CD4-positive, alpha-beta T cell treated with Interleukin-15 for 1 hour (primary cell): ENCODE measurements at places on chromosomes 6 and 20.
A peak's percentile ranks its signal among the peaks of the same experiment; 100 is the strongest.

DNA sequence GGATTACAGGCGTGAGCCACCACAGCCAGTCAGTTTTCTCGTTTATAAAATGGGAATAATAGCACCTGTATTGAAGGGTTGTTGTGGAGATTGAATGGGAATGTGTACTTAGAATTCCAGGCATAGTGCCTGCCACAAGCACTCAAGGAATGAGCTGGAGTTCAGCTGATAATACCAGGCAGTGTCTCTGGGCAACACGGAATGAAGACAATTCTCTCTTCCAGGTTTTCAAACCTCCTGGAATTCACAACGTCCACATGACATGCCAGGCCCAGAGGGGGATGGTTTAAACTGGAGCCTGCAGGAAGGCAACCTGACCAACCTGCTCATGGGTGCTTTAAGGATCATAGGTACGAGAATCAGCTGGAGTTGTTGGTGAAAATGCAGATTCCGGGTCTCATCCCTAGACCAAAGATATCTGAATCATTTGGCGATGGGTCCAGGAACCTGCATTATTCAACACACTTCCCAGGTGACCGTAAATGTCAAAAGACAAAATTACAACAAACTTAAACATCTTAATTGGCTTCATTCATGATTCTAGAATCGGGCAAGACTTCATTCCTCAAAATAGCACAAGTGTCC, 1.9 kb upstream of the PTPN1 start:
- no peak for DNase-seq

DNA sequence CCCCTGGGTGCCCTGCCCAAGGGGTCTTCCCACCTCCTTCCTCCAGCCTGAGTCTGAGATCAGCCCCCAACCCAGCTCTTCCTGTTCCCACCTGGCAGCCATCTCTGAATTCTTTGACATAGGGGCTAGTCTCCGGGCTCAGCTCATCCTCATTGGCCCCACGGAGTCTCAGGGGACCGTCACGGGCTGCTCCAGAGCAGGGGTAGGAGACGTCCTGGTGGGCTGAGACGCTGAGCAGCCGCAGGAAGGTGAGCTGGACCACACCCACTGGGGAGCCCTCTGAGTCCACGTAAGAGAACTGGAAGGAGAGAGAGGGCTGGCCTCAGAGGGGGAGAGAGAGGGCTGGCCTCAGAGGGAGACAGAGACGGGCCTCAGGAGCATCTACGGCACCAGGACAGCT, 28.1 kb downstream of the COL11A2 start:
- no peak for DNase-seq

DNA sequence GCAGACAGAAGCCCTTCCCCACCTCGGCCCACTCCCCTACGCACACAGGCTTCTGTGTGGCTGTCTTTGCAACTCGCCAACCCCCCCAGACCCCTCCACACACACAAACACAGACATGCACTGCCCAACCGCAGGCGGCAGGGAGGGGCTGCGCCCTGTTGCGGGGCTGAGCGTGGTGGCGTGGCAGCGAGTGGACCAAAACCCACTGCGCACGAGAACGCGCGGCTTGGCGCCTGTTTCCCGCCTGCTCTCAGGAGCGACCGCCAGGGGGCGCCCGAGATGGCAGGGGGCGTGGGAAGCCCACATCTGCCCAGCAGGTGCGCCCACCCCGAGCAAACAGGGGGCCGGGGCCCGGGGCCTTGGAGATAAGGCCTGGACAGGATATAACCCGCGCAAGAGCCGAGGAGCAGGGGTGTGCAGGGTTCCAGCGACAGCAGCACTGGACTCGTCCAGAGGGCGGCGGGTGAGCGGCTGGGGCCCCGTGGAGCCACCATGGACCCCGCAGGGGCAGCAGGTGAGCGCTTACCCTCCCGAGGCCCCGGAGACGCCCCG, at the start of gene RBPJL:
TSS of gene RBPJL (plus strand) at position 410 of the 552 bp plus-strand sequence. CDS start at position 493, 83 bp downstream.
- no peak for DNase-seq

DNA sequence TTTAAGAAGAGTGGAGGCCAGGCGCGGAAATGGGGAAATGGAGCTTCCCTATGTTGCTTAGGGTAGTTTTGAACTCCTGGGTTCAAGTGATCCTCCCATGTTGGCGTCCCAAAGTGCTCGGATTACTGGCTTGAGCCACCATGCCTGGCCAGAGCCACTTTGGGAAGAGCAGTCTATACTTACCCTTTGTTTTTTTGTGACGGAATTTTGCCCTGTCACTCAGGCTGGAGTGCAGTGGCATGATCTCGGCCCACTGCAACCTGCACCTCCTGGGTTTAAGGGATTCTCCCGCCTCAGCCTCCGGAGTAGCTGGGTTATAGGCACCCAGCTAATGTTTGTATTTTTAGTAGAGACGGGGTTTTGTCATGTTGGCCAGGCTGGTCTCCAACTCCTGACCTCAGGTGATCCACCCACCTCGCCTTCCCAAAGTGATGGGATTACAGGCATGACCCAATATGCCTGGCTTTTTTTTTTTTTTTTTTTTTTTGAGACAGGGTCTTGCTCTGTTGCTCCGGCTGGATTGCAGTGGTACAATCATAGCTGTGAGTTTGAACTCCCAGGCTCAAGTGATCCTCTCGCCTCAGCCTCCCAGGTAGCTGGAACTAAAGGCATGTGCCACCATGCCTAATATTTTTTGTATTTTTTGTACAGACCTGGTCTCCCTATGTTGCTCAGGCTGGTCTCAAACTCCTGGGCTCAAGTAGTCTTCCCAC, 18.0 kb downstream of the PPP1R10 start:
- no peak for DNase-seq

DNA sequence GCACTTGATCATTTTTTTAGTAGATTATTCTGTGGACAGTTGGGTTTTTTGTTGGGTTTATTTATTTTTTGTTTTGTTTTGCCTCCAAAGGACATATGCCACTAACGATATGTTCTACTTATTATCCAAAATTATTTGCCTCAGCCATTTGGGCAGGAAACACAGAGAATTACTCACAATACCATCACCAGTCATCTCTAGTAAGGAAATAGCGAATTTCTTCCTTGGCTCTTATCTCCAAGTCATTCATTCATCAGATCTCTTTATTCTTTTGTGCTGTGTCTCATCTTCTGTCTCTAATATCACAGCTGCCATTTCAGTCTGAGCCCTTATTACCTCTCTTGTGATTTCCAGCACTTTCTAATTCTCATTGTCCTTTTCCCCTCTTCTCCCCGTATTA, 130.4 kb upstream of the SMLR1 start:
- DNase-seq: no peak

DNA sequence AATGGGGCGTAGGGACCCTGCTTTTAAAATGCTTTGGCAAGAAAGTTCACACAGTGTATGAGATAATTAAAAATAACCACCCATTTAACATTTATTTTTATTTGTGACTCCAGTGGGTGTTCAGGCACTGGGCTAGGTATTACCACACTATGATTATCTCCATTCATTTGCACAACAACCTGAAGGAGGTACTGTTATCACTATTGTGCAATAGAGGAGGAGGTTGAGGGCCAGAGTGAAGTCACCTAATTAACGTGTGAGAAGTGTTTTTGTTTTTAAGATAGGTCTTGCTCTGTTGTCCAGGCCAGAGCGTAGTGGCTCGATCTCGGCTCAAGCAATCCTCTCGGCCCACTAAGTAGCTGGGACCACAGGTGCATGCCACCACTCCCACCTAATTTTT, 29.2 kb downstream of the MAK start:
- DNase-seq: no peak

GRCh38 chr6:44071670-44072451, 55.4 kb downstream of the MRPL14 start:
- DNase-seq: no peak

GRCh38 chr6:152957796-152958195, 25.0 kb downstream of the FBXO5 start:
- no peak for DNase-seq

GRCh38 chr6:5302995-5303622, 41.8 kb downstream of the FARS2 start:
- peak; percentile 64 for DNase-seq

GRCh38 chr6:13413466-13413862, 73.9 kb downstream of the GFOD1 start:
- DNase-seq: no peak

GRCh38 chr20:57844626-57845596, 135.1 kb upstream of the PMEPA1 start:
- DNase-seq: no peak

- no peak for DNase-seq
Measured at GRCh38 chr20:40491009-40491590, 197.9 kb downstream of the MAFB start.

DNA sequence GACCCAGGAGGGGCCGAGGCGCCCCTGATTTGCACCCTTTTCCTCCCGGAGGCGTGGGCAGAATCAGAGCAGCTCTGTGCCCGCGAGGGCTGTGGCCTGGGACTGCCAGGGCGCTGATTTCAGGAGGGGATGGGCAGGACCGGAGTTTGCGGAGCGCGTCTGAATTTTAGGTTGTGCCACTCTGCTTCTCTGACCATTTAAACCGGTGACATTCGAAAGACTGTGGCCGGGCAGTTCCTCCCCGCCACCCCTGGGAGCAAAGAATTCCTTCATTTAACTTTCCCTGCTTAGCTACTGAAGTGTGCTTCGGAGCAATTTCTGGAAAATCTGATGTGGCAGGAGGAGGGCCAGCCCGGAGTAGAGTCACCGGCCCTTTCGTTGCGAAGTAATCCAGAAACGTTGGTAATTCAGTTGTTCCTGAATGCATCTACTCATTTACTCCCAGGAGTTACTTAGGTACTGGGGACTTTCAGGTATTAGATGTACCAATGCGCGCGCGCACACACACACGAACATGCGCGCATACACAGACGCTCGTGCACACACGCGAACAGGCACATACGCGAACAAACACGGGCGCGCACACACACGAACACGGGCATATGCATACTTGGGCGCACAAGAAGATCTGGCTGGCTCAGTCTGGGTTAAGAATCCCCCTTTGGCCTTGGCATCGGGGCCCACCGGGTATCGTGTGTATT, 568 bp downstream of the CCDC170 start:
- peak; percentile 40 for DNase-seq

GRCh38 chr6:112480553-112480952, 133.4 kb downstream of the RFPL4B start:
- DNase-seq: no peak

- no peak for DNase-seq
Measured at GRCh38 chr6:108896111-108896661, 48.0 kb downstream of the ARMC2 start.

DNA sequence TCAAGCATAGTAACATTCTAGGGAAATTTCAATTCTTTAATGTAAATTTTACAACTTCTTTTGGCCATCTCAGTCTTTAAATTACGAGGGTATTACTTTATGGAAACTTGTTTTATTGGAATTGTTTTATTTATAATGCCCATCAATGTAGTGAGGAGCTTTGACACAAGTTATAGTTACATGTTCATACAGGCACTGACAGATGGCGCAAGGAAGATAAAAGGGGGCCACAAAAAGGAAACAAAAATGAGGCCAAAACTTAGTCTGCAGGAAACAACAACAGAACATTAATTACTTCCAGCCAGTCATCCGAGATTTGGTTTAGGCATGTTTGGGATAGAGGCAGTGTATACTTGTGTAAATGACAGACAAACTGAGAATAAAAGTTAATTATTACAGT, 18.3 kb downstream of the SESN1 start:
- no peak for DNase-seq

DNA sequence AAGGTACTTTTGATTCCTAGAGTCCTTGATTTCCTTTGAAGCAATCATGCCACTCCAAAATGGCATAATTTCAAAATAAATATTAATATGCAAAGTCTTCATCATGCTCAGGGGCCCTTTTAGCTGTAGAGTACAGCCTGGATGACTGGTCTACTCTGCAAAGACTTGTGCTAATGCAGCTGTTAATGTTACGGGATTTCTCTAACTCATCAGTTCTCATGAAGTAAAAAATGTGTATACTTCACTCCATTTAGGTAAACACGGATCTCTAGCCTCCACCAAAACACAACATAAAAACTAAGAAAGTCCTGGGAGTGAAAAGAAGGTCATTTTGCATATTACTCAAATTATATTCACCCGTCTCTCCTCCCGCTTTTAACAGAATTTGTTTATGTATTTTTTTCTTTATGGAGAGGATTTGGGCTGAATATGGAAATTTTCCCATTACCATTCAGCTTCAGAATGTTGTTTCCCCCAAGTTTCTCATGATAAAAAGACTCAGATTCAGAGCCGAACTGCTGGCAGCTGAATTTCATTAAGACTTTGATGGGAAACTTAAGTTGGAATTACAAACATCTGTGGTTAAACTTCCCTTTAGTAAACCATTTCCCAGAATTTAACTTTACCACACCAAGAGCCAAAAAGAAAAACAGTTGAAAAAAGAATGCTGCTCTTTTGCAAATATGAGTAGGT, 8.7 kb downstream of the LAMA4 start:
- DNase-seq: no peak

- DNase-seq: no peak
Measured at GRCh38 chr6:6926856-6927255, 180.9 kb upstream of the RREB1 start.

GRCh38 chr6:88574031-88574430, 389.4 kb downstream of the RNGTT start:
- no peak for DNase-seq

- DNase-seq: no peak
Measured at GRCh38 chr6:149459761-149460160, 25.1 kb downstream of the ZC3H12D start.
